ENCODE measurements at places on chromosomes 6 and 20.

- no peak for DNase-seq
These were observed 28.5 kb upstream of the SERPINB1 start for GRCh38 chr6:2870046-2870636.

- no peak for DNase-seq
These were observed 37.7 kb upstream of the SIRPA start for GRCh38 chr20:1857466-1857865.

DNA sequence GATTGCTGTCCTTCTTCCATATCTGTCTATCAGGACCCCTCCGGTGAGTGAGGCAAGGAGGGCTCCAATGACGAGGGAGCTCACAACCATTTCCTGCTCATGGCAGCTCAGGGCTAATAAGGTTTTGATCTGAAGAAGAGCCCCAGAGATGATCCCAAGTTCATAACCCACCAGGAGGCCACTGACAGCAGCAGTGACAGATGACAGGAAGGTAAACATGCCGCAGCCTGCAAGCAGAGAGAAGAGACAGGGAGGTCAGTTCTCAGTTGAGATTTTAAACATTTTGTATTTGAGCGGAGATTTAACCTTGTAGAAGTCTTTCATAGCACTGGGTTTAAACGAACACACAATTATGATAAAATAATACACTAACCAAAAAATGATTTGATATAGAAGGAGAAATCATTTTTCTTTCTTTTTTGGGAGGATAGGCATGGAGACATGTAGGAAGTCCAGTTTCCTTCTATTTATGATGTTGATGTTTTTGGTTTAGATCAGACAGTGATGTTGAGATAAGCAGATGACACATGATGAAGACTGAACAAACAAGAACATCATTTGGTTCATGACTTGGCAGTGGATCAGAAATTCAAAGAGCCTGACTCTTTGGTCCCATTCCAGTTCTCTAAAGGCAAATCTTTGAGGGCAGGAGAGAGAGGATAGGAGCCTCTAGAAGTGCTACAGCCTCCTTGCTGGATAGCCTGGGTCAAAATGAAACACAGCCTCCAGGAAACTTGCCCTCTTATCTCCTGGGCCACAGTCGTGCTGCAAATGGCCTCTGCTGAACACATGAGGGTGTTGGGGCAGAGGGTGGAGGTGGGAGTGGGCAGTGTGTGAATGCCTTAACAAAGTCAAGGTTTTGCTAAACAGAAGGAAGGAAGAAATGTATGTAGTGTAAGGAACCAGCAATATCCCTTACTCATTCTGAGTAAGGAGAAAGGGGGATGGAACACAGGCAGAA, 22.6 kb downstream of the SLC2A12 start:
- DNase-seq = no peak

DNA sequence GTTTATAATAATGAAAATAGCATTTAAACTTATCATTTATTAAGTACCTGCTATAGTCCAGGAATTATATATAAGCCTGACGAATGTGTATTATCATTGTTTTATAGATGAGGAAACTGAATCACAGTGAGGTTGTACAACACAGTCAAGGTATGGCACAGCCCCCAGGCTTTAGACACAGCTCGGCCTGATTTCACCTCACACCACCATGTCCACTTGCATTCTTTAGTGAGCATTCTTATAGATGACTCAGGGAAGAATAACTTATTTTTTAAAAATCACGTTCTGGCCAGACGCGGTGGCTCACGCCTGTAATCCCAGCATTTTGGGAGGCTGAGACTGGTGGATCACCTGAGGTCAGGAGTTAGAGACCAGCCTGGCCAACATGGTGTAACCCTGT, 289.0 kb downstream of the SYNE1 start:
- DNase-seq = no peak

DNA sequence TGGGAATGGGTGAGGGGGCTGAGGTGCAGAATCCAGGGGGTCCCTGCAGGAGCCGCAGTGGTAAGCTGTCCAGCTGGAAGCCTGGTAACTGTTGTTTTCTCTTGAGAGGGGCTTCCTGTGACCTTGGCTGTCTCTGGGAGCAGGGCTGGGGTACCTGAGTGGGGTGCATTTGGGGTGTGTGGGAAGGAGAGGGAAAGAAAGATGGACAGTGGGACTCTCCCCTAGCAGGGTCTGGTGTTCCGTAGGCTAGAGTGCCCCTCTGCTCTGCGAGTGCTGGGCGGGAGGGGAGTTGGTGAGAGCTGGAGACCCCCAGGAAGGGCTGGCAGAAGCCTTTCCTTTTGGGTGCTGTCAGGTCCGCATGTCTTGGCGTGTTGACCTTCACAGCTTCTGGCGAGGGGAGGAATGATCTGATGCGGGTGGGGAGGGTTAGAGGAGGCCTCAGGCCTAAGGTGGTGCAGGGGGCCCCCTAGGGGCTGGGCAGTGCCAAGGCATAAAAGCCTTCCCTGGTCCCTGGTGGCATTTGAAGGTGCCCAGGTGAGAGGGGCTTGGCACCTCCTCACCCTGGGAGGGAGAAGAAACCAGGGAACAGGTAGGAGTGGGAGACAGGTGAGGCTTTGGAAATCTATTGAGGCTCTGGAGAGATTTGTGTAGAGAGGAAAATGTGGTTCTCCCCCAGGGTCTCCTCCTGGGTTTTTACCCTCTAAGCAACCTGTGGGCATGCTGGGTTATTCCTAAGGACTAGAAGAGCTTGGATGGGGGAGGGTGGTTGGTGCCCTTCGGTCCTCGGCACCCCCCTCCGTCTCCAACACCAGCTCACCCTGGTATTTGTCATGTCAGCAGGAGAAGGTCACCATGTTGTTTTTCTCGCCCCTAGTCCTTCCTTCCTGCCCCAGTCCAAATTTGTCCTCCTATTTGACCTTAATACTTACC, 3.3 kb downstream of the VEGFA start:
- DNase-seq = no peak
